ENCODE measurements at places on chromosomes 12 and 14.
A peak's percentile ranks its signal among the peaks of the same experiment; 100 is the strongest.

DNA sequence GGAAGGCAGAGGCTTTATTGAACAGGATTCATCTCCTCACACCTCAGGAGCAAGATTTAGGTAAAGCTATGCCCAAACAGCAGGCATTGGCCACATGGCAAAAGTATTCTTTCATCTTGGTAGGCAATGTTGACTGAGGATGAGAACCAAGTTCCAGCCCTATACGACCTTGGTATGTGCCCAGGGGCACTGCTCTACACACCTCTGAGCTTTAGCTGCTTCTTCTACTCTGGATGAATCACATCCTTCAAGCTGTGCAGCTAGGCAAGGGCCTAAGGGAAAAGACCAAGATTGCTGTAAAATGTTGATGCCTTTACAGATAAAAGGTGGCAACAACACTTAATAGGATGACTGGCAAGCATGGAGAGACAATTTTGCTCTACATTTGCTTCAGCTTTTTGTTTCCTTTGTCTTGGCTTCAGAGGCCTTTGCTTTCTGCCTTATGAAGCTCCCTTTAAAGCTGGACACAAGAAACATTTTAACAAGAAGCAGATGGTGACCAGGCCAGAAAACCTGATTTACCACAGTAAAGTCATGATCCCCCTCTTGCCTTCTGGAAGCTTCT lies 183.3 kb upstream of the KITLG start:
- DNase-seq, result no peak

DNA sequence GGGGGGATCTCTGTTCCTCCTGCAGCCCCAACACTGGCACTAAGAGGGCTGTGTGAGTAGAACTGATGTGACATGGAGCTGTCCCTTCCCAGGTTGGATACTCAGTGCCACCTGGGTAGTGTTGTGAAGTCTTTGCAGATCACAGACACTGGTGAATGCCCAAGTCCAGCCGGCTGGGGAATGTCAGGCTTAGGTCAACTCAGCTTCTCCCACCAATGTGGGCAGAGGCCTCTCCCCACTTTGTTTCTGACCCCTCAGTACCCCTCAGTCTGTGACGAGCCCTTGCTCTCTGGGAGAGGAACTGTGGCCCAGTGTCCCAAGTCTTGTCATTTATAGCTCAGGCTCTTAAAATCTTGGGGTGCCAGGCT lies 11.3 kb downstream of the SLC25A29 start:
- DNase-seq, result no peak

DNA sequence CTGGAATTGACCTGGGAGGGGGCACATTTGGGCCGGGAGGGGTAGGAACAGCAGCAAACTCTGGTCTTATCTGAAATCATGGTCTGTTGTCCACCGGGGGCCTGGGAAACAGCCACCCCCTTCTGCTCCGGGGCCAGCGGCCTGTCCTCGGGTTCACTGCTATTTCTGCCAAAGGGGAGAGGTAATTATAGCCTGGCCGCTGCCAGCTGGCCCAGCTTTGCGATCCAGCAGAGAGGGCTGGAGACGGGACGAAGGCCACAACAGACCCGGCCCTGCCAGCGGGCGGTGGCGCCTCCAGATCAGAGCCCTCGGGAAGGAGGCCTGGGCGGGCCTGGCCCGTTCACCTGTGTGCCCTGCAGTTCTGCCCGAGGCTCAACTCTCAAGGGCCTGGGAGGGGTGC lies at the start of gene C14orf180:
C14orf180 (plus strand) TSS at position 258 of the 400 bp plus-strand sequence. CDS start 6,667 bp downstream, outside the sequence.
- no peak for DNase-seq

- no peak for DNase-seq
Measured at GRCh38 chr14:102809870-102810269, 32.6 kb downstream of the TRAF3 start.

DNA sequence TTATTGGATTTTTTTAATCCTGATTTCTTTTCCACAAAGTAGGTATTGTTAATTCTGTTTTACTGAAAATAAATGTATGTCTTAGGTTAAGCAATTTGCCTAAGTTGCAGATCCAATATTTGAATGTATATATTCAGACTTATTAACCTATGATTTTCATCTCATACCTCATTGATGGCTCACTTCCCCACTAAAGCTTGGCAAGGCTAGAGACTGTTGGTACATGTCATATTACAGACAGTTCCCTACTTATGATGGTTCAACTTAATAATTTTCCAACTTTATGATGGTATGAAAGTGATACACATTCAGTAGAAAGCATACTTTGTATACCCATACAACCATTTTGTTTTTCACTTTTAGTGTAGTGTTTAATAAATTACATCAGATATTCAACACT lies 33.2 kb upstream of the KCNH3 start:
- no peak for DNase-seq

DNA sequence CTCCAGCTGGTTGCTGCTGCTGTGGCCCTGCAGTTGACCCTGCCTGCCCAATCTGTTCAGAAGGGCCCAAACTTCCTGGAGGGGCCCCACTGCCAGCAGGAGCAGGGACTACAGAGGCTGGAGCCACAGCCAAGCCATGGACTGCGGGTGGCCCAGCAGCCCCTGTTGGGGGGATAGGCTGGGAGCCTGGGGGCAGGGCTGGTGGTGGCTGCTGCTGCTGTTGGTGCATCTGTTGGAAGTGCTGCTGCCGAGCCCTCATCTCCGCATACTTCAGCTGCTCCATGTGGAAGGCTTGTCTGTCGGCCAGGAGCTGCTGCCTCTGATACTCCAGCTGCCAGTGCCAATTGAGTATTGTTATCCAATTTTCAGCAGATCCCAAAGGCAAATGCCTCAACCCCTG lies 7.2 kb downstream of the MYL6 start:
- no peak for DNase-seq

GRCh38 chr14:47262801-47263200 lies 412.6 kb downstream of the MDGA2 start:
- no peak for DNase-seq

DNA sequence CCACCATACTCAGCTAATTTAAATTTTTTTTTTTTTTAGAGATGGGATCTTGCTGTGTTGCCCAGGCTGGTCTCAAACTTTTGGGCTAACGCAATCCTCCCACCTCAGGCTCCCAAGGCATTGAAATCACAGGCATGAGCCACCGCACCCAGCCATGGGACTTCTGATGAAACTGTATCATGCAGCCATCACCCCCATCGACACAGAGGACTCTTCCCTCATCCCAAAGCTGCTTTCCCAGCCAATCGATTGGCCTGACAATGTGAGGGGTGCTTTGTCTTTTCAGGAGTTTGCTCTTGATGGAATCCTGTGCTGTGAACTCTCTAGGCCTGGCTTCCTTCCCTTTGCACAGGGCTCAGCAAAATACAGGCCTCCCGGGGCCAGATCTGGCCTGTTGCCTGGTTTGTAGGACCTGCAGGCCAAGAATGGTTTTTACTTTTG lies 59.6 kb upstream of the NCOR2 start:
- DNase-seq, result no peak

DNA sequence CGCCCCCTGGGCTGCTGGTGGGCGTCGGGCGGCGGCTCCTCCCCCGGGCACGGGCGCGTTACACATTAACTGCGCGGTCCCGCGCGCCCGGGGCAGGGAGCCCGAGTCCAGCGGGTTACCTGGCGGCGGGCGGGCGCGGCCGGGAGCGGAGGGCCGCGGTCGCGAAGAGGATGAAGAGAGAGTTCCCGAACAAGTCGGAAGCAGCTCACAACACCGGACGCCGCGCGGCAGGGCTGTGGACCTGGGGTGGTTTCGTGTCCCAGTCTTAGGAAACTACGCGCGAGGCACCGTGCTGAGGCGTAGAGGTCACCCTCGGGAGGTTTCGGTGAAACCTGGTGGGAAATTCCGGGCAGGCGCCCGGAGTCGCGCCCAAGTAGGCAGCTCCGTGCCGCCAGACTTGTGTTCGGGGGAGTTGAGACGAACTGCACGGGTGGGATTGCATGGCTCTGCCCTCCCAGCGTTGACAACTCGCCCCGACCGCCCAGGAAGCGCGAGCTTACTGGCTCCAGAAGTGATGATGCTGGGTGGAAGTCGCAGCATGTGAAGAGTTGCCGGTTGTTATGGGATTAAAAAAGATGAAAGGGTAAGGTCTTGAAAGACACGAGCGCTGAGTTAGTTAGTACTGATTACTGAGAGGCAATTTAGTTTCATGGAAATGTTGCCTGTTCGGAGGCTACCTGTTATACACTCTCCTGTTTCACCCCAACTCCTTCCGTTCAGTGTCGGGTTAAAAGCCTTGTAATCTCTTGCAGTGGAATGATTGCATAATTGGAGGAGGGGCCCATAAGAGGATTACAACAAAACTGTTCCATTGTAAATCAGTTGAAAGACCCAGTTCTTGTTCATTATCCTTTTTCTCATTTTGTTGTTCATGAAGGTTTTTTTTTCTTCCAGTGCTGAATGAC lies 879 bp downstream of the RAB3IP start:
- peak; percentile 64 for DNase-seq

DNA sequence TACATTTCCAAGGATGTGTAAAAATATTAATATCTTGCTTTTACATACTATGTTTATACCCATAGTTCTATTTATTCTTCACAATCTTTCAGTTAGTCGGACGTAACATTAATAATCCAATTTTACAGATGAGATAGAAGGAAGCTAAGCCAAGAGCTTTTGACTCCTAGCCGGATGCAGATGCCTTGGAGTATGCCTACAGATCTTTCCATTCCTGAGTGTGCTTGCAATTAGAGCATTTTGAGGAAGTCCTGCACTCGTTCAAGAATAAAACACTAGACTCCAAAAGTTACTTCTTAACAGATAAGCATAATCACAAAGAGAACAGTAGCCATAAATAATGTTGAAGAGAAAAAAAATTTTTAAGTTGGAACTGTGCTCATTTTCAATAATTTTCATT lies 337.6 kb upstream of the CLEC14A start:
- DNase-seq, result no peak

DNA sequence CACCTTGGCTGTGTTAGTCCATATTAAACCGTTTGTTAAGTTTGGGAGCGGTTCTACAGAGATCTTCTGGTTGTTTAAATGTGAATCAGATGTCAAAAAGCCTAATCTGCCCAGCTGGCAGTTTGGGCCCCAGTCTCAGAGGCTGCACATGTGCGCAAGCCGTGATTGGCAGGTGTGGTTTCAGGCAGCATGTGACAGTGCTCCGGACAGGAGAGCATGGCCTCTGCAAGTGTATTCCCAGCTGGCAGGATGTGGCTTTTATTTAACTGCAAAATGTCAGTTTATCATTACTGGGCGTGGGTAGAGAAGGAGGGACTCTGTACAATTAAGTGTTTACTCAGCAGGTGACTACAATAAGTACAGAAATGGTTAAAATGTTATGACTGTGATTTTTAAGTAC lies 77.5 kb downstream of the PELI2 start:
- DNase-seq, result peak; percentile 3

GRCh38 chr12:29150462-29150861 lies 1.4 kb downstream of the FAR2 start:
- no peak for DNase-seq

GRCh38 chr12:562634-563033 lies 100.6 kb downstream of the NINJ2 start:
- no peak for DNase-seq

- DNase-seq, result no peak
Measured at GRCh38 chr12:99910342-99910741, 74.4 kb downstream of the ANKS1B start.

- DNase-seq, result no peak
Measured at GRCh38 chr12:109347589-109347988, at the start of gene MYO1H. Gene MYO1H, plus strand, starts transcription at chr12:109347900. Its CDS starts 61 bp downstream, at chr12:109347961.

DNA sequence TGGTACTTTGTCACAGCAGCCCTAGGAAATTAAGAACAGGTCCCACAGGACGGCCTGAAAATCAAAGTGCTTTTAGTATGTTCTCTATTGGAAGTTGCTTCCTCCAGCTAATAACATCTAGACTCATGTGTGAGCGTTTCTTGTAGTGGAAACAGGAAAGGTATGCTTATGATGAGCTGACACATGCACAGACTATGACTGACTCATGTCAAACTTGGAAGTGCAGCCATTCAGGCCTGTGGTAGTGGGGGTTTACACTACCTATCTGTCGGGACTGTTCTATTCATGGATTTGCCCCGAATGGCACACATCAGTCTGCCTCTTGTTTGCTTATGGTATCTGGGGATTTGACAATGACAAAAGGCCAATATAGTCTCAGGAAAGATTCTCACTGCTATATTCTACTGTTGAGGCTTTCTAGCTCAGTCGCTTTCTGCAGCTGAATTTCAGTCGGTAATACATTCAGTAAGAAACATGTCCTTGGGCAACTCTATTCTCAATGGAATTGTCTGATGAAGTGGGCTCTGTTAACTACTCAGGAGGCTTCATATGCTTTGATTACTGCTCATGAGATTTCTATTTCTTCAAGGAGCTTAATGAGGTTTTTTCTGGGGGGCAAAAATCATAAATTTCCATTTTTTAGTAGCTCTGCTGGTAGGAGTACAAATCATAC lies 270.3 kb upstream of the DAAM1 start:
- DNase-seq, result no peak

All from T follicular helper cell (primary cell).